ENCODE measurements at places on chromosomes 5 and 9.

- no peak for DNase-seq
Observed at GRCh38 chr9:86511614-86512360, 157.6 kb upstream of the TUT7 start.

- no peak for DNase-seq
Observed at GRCh38 chr5:126875303-126875785, 98.4 kb downstream of the LMNB1 start.

DNA sequence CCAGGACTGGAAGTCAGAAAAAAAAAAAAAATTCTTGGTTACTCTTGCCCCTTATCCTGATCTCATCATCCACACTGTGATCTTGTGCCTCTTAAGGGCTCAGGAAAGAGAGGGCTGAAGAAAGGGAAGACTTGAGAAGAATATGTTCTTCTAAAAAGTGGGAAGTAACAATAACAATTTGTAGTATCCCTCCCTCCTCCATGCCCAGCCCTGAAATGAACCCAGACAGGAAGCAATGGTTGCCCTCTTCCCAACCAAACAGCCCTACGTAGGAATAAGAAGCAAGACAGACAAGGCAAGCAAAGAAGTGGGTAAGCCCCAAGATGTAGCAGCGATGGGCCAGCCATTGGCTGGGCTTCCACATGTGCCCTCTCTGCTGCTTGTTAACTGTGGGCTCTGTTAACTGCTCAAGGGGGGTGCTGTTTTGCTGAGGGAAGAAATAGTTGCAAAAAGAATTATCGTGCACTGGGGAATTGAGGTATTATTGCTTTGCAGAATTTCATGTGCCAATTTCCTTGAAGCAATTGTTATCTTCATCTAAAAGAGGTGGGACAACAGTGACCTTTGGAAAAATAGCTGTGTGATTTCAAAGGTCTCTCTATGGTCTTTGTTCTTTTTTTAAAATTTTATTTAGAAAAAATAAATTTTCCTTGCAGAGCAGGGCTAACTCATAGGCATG lies 146.6 kb upstream of the PCA3 start:
- no peak for DNase-seq

DNA sequence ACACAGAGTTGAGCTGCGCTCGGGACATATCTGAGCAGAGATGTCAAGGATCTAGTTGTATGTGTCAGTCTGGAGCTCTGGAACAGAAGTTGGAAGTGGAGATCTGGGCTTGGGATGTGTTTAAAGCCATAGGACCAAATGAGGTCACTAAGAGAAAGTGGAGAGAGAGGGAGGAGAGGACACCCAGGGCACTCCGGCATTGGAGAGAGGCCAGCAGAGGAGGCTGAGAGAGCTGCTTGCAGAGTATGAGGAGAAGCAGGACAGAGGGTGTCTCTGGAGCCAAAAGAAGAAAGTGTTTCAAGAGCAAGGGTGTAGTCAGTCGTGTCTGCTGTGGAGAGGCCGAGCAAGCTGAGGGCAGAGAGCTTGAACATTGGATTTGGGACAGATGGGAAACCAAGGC lies 34.7 kb downstream of the ARHGEF37 start:
- no peak for DNase-seq

GRCh38 chr9:90307167-90307833 lies 335.3 kb downstream of the DIRAS2 start:
- no peak for DNase-seq

DNA sequence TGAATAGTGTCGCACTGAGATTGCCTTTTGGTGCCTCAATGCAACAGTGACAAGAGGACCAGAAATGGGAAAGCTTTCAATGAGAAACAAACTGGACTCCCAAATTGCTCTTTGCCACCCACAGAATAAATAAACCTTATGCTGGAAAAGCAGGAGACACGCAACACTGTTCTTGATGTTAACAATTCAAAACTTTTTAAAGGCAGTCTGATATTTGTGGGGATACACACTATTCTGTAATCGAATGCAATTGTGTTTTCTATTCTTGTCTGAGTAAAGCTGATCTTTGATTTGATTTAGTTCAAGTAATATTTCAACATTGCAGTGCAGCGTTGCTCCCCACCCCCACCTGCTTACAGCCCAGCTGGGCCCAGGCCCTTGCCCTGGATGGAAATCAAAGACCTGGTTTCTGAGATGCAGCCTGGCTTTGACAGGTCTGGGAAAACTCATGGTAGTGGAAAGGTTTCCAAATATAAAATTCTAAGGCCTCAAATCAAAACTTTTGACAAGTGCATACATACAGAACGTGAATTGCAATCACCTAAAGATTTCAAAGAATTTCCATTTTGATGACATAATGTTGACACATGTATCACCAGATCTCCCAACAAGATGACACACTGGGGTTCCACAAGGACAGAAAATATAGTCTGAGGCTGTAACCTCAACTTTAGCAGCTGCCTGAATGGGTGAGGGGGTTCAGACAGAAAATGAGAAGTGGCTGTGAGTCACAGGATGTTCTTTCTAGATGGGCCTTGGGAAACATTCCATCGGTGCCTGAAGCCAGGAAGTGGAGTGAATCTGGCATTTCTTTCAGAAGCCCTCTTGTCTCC lies 55.1 kb downstream of the ABCA1 start:
- DNase-seq, result no peak

GRCh38 chr9:135491764-135492163 lies 8.7 kb upstream of the MRPS2 start:
- no peak for DNase-seq

DNA sequence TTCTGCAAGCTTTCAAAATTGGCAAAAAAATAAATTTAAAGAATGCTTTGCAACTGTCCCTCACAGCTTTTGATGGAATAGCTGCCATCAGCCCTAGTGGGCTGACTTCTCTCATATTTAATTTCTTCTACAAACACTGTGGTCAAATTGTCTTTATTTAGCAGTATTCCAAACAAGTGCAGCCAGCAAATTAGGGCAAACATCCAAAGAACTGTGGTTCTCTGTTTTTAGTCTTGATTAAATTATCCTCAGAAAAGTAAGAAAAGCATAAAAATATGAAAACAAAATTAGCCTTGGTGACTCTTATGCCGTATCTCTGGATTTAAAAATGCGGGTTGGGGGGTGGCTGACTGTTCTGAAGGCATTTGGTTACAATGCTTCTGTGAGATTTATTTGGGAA lies 95.8 kb upstream of the RETREG1 start:
- DNase-seq, result no peak

GRCh38 chr5:75616371-75616881 lies 5.2 kb downstream of the ANKDD1B start:
- DNase-seq, result no peak

DNA sequence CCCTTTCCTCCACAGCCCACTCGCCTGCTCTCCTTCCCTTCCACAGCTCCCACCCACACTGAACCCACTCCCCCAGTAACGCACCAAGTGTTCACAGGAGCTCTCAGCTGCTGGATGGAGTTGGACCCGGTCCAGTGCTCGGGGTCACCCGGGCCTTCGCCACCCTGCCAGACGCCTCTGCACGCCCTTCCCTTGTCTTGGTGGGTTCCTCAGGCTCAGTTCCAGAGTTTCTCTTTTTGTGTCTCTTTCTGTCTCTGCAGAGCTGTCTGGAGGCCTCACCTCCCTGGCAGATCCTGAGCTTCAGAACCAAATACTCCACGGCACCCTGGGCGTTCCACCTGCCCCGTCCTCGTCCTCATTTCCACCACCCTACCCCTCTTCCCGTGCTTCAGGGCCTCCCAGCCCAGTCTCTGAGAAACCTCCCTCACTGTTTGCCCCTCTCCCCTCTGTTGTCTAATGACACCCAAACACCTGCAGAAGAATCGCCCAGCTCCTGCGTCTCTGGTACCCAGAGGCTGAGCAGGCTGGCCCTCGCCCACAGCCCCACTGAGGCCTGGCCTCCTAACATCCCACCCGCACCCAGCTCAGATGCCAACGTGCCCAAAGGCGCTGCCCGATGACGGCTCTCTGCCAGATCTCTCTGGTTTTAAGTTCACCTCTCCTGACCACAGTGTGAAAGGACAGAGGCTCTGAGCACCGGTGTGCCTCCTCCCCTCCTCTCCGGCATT lies 74.3 kb downstream of the COL23A1 start:
- DNase-seq, result no peak

DNA sequence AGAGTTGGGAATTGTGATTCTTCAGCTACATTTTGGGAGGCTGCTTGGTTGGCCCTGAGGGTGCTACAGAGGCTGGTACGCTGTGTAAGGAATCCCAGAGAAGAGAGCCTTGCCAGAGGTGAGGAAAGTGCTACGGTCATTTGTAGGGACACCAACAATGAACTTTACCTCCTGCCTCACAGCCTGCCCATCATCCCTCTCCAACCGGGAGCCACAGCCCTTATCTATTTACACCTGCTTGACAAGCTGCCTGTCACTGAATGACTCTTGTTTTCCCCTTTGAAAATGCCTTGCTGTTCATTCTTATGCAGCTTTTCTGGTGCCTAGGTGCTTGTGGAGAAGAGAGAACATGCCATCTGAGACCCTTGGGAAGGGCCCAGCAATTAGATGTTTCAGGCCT lies 110.8 kb downstream of the PCSK1 start:
- no peak for DNase-seq

DNA sequence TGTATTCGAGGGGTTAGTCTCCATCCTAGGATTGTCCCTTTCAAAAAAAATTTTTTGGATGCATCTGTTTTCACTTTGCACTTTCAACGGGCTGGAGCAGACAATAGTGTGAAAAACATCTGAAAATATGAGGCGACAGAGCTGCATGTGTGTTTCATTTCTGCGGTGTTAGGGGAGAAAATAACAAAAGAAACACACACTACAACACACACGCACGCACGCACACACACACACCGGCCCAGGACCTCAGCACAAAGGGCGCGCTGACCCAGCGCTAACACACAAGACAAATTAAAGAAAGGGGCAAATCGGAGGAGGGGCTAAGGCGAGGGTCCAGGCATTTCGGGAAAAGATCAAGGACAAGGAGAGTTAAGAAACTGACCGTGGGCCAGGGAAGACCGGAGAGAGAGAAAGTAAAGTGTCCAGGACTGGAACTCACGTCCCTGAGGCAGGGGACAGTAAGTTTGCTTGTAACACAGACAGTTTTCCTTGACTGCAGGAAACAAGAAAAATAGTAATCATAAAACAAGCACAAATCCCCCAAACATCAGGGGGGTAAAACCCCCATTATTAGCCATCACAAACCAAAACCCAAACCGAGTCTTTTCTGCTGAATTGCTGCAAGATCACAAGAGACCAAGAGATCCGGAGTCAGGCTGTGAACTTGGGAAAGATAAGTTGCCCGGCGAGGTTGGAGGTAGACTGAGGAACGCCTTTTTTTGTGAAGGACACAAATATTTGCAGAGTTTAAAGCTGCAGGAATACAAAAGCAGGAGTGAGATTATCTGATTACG lies 302.1 kb downstream of the PARP8 start:
- DNase-seq, result no peak

DNA sequence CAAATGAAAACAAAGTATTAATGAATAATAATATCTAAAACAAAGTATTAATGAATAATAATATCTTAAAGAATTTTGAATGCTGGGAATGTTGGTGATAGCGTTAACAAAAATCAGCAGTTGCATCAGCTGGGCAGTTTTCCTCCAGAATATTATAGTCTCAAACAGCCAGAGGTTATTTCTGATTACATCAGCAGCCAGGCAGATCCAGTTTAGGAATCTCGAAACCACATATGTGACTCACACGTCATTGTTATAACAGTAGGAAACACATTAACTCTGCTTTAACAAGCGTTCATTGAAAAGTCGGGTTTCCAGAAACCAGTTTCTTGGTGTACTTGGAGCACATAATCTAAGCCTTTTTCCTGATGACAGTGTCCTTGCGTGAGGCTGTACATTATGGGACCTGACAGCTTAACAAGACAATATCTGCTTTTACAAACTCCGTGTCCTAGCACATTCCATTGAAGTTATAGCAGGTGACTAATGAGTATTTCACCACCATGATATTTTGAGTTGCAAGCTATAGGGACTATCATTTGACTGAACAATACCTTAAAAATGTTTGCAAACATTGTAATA lies 559.5 kb upstream of the KLF4 start:
- DNase-seq, result no peak

- DNase-seq, result no peak
Observed at GRCh38 chr9:134595014-134595413, 46.6 kb upstream of the COL5A1 start.

GRCh38 chr5:8553364-8553763 lies 684.4 kb downstream of the MTRR start:
- DNase-seq, result no peak

DNA sequence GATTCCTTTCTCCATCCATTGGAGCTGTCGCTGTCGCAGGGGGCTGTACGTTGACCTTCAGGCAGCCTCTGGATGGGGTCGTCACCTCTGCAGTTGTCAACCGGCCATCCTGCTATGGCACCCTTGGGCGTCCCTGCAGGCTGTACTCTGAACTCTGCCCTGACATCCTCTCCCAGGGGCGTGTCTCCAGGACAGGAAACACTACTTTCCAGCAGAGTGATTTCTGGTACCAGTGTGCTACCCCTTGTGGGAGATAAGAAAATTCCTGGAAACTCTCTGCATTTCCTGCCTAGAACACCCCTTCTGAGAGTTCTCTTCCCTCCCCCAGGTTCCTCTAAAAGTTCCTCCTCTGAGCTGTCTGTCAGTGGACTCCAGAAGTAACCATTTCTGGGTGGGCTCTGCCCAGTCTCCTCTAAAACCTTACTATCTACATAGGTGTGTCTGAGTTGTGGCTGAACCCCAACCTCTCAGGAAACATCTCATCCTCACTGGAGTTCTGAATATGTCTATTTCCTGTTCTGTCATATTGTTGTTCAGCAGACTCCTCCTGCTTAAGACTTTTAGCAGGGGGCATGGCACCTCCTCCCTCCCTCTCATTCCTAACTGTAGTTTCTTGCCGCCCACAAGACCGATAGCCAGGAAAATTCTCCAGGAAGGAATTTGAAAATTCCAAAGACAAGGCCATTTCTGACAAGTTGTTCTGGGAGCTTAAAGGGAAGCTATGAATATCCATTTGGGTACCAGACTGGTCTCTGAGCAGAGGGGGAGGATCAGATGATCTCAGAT lies 145.3 kb upstream of the RASEF start:
- DNase-seq, result no peak

DNA sequence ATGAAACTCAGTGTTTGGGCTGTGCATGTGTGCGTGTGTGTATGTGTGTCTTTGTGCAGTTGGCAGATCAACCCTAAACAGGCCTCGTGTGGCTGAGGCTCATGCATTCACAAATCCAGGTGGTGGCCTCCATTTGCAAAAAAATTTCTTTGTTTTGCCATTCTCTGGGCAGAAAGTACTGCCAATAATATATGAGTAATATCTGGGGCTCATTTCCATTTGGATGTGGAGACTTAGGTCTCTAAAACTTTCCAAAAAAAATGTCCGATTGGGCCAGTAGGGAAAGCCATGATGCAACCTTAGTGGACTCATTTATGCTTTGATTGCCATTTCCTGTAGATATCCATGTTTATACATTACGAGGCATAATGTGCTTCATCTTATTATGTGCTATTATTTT lies 77.9 kb upstream of the RPS23 start:
- no peak for DNase-seq

- DNase-seq, result no peak
Observed at GRCh38 chr5:61228229-61228628, 66.0 kb upstream of the SMIM15 start.

- no peak for DNase-seq
Observed at GRCh38 chr5:14332038-14332631, 189.0 kb downstream of the TRIO start.

GRCh38 chr9:127318651-127319167 lies 54.1 kb downstream of the GARNL3 start:
- DNase-seq, result no peak

- peak; percentile 37 for DNase-seq
Observed at GRCh38 chr9:5186416-5187169, 1.2 kb upstream of the INSL6 start.

- no peak for DNase-seq
Observed at GRCh38 chr5:66849803-66850202, 253.6 kb downstream of the MAST4 start.

GRCh38 chr9:25177858-25178257 lies 500.4 kb downstream of the TUSC1 start:
- no peak for DNase-seq
